ENCODE measurements at places on chromosomes 6 and 20. TPM values are rescaled to one million over a fixed set of nuclear protein-coding genes. Genes with fewer than 3 reads are reported as not detected.

The KCNK16 gene
- 8.1 TPM for polyA plus RNA-seq

The TOX2 gene
- polyA plus RNA-seq = 4.7 TPM

The PPP1R14C gene
- polyA plus RNA-seq = 2.9 TPM

The KIF25 gene
- 0.82 TPM for polyA plus RNA-seq

The MEP1A gene
- 649 TPM for polyA plus RNA-seq

The ZBTB12 gene
- 11.8 TPM for polyA plus RNA-seq

The LY6G6C gene
- polyA plus RNA-seq = 0.25 TPM

DNA sequence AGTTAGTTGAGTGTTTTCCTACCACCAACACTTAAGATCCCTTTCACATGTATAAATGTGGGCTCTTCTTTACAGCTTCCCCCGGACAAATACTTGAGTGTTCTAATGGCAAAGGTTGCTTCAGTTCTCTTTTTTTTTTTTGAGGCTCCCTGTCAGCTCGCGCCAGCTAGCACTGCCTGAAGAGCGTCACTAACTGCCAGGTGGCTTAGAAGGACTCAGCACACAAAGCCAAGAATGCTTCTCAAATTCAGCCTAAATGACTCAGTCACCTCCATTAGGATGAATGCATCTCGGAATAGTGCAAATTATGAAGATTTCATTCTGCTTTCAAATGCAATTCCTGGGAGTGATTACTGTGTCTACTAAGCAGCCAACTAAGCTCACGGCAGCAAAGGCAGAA is 150.7 kb upstream of the BTBD3 start:
- no peak overlapping the region for H3K27ac ChIP-seq
- H3K27me3 ChIP-seq = no peaks in the 10 kb centered on the region
- no peaks in the 10 kb centered on the region for H3K36me3 ChIP-seq
- DNase-seq = no peak
- no peak overlapping the region for H3K4me3 ChIP-seq

DNA sequence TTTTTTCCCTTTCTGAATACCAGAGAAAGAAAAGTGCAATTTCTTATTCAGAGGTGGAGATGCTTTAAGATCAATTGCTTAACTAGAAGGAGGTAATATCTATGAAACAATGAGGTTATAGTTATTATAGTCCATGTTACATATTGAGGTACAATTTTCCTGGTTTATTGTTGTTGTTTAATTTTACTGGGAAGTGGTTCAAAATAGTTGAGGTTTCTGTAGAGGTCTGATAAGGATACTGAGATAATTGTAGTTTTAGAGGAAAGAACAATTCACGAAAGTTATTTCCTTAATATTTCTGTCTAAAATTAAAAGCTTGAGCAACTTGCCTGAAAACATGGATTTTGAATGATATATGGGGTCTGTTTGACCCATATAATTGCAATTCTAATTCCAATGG is 51.4 kb downstream of the DOK5 start:
- no peak overlapping the region for H3K4me3 ChIP-seq
- H3K4me1 ChIP-seq = no peaks in the 10 kb centered on the region
- H3K36me3 ChIP-seq = no peaks in the 10 kb centered on the region

DNA sequence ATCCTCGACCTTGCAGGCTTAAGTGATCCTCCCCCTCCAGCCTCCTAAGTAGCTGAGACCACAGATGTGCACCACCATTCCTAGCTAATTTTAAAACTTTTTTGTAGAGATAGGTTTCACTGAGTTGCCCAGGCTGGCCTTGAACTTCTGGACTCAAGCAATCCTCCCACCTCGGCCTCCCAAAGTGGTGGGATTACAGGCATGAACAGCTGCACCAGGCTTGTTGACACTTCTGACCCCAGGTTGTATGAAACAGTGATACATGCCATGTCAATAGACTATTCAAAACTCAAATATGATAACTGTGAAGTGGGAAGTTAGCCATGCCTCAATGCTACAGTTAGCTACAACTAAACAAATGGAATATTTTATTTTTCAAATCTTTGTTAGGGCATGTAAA is 20.1 kb upstream of the SHLD1 start:
- DNase-seq = no peak
- no peak overlapping the region for H3K4me3 ChIP-seq
- no peaks in the 10 kb centered on the region for H3K27me3 ChIP-seq
- H3K27ac ChIP-seq = no peak overlapping the region
- H3K36me3 ChIP-seq = no peaks in the 10 kb centered on the region
- H3K4me1 ChIP-seq = no peaks in the 10 kb centered on the region

DNA sequence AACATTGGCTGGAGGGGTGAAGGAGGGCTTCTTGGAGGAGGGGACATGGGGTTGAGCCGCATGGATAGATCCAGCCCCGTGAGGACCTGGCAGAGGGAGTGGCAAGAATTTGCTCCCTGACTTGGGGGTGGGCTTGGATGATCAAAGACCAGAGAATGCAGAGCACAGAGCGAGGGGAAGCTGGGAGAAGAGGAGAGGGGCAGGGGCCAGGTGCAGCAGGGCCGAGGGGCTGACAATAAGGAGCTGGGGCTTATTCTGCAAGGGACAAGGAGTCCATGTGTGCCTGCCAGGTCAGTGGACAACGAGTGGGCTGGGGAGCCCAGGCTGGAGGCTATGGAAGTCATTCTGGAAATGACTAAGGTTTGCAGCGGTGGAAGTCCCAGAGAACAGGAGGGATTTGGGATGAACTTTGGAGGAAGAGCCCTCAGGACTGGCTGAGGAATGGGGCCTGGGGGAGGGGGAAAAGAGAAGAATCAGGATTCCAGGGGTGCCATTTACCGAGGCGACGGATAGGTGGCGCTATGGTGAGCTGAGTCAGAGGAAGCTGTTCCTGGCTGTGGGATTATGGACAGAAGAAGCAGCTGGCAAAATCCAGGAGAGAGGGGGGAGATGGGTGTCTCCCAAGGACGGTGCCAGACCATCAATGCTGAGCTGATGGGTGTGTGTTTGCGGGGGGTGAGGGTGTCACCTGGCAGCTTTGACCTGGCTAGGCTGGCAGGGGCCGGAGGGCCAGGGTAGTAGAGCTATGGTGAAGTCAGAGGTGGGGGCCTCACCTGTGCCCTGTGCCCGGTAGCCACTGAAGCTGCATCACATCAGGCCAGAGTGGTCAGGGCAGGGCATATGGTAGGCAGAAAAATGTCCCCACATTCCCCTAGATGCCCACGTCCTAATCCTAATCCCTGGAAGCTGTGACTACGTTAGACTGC is 7.8 kb downstream of the KCNG1 start:
- H3K4me3 ChIP-seq = no peak overlapping the region
- DNase-seq = peak; percentile 65
- peaks cover 25% of the 10 kb centered on the region for H3K4me1 ChIP-seq
- peak overlapping the region; percentile 83 for H3K27ac ChIP-seq
- H3K27me3 ChIP-seq = peaks cover 4% of the 10 kb centered on the region

DNA sequence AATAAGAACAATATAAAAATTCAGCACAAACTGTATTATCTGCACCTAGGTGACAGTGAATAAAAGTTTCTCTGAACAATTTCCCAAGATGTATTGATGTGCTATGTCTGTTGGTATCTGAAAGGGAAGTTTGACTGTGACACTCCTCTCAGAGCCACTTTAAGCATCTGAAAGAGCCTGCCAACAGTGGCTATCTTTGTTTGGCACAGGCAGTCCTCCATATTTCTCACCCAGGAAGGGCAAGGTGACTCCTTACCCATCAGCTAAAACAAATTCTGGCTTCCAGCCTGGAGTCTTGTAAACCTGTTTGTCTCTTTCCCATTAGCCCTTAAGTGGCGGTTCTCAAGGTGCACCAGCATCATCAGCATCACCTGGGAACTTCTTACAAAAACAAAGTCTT is 122.4 kb upstream of the VGLL2 start:
- H3K36me3 ChIP-seq = no peaks in the 10 kb centered on the region
- no peaks in the 10 kb centered on the region for H3K27me3 ChIP-seq
- no peak for DNase-seq
- no peak overlapping the region for H3K27ac ChIP-seq
- no peak overlapping the region for H3K4me3 ChIP-seq

GRCh38 chr6:105985098-105985815 is 100.9 kb upstream of the PRDM1 start:
- H3K27me3 ChIP-seq = peaks cover 49% of the 10 kb centered on the region
- H3K4me1 ChIP-seq = no peaks in the 10 kb centered on the region
- no peak overlapping the region for H3K4me3 ChIP-seq
- H3K27ac ChIP-seq = no peak overlapping the region
- DNase-seq = no peak

- no peak overlapping the region for H3K4me3 ChIP-seq
- H3K27me3 ChIP-seq = no peaks in the 10 kb centered on the region
- DNase-seq = peak; percentile 89
- H3K4me1 ChIP-seq = peaks cover 29% of the 10 kb centered on the region
- no peaks in the 10 kb centered on the region for H3K36me3 ChIP-seq
- peak overlapping the region; percentile 31 for H3K27ac ChIP-seq
Observed at GRCh38 chr6:25835442-25836283, 3.8 kb upstream of the SLC17A1 start.

DNA sequence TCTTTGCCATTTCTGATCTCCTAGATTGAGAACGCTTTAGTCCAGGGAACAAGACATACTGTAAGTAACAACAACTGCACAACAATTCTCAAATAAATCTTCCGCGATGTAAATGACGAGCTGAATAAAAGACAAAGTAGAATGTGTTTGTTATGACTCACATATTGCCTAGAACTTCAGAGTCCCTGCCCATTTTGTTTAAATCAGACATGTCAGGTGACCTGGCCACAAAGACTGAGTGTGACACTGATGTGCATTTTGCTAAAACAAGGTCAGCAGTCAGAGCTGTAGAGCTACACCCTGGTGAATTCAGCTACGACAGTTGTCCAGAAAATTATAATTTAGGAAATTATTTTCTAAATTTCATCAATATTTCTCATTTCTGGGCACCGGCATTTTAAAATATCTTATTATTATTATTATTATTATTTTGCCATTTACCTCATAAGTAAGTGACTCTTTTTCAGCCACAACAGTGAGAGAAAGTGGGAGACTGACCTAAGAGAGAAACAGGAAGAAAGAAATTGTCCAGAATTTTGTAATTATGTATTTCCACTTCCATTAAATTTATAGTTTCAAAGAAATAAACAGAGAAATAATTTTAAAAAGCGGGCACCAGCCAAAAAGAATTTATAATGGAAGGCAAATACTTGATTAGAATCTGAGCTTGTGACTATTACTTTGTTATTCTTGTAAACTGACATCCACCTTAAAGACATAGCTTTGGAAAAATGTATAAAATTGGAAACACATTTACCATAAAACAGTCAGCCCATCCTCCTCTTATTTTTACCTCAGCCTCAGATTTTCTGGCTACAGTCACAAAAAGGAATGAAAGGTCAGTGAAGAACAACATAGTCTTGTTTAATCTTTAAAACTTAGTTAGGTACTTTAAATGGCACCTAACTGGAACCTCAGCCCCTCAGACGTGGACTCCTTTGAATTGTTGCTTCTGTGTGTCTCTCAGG is 157.0 kb upstream of the CITED2 start:
- no peaks in the 10 kb centered on the region for H3K27me3 ChIP-seq
- no peak for DNase-seq
- no peak overlapping the region for H3K27ac ChIP-seq
- no peak overlapping the region for H3K4me3 ChIP-seq
- peaks cover 19% of the 10 kb centered on the region for H3K4me1 ChIP-seq

- peaks cover 9% of the 10 kb centered on the region for H3K36me3 ChIP-seq
- no peak overlapping the region for H3K4me3 ChIP-seq
- peaks cover 7% of the 10 kb centered on the region for H3K4me1 ChIP-seq
- H3K27me3 ChIP-seq = no peaks in the 10 kb centered on the region
Observed at GRCh38 chr20:4153661-4154238, 138.4 kb upstream of the RNF24 start.

DNA sequence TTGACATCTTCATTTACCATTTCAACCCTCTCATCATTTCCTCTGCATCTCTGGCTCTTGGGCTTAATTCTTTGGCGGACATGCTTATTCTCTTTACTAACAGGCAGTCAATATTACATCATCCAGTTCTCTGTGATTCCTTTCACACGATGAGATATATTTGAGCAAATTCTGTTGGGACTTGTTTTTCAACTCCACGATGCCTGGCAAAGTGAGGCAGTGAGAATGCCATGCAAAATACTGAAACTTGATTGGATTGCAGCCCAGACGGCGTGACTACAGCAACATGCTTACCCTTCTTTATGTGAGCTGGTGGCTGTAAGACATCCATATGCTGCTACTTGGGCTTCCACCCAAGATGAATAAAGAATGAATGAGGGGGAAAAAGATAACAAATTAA is 101.7 kb upstream of the SPACA1 start:
- H3K27me3 ChIP-seq = no peaks in the 10 kb centered on the region
- H3K4me1 ChIP-seq = no peaks in the 10 kb centered on the region
- no peaks in the 10 kb centered on the region for H3K36me3 ChIP-seq
- no peak overlapping the region for H3K27ac ChIP-seq
- DNase-seq = no peak

DNA sequence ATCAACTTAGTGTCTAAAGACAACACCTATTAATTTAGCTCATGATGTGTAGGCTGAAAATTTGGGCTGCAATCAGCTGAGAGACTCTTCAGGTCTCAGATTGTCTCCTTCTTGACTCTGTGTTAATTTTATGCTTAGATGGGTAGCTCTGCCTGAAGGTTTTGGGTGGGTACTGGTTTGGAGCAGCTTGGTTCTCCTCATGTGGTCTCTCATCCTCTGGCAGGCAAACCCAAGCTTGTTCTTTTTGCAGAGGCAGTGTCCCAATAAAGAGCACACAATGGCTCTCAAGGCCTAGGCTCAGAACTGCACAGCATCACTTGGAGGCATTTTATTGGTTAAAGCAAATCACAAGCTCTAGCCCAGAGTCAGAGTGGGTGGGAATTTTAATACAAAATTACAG is 280.6 kb downstream of the BTBD3 start:
- no peaks in the 10 kb centered on the region for H3K4me1 ChIP-seq
- no peak overlapping the region for H3K27ac ChIP-seq
- no peak overlapping the region for H3K4me3 ChIP-seq
- H3K27me3 ChIP-seq = no peaks in the 10 kb centered on the region

DNA sequence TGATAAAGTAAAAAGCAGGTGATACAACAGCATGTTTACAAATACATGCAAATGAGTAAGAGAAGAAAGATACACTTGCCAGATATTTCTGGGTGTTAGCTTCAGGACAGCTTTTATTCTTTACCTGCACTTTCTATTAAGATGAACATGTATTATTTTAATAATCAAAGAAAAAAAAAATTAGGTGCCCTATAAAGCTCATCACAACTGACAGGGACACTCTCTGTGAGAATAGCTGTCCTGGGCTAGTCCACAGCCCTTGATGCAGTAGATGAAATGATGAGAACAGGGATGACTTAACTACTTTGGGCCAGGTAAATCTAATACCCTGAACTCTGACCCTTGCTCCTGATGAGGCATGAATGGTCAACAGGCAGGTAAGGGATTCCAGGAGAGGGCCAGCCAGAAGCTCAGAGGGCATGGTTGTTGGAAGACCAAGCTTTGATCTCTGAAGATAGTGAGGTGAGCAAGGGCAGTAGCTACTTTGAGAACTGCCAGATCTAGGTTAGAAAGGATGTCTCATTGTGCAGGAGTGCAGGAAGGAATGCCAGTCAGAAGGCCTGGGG is 15.6 kb downstream of the NSFL1C start:
- no peaks in the 10 kb centered on the region for H3K27me3 ChIP-seq
- no peak overlapping the region for H3K4me3 ChIP-seq
- no peak overlapping the region for H3K27ac ChIP-seq
- no peaks in the 10 kb centered on the region for H3K4me1 ChIP-seq
- DNase-seq = no peak

All from large intestine (tissue), 12 donors.